ENCODE measurements at places on chromosomes 6 and 20. TPM values are rescaled to one million over a fixed set of nuclear protein-coding genes. Genes with fewer than 3 reads are reported as not detected.

DNA sequence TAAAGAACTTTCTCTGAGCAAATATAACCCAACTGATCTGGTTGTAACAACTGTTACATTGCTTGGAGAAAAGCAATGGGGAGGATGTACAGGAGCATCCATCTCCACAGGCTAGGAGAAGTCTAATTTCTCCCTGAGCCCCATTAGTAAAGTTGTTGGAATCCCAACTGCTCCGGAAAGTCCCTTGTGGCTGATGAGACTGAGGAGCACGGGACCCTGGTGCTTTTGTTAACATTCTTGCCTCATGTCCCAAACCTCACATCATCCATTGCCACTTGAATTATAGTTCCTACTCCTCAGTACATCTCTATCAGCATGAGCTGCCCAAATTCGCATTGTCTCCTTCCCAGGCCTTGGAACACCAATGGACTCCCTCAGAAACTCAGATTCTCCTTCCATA is 260.6 kb upstream of the BMP2 start:
- no peaks in the 10 kb centered on the region for H3K27me3 ChIP-seq
- no peak overlapping the region for H3K4me3 ChIP-seq

- no peak for DNase-seq
- H3K36me3 ChIP-seq, result no peaks in the 10 kb centered on the region
- no peak overlapping the region for H3K4me3 ChIP-seq
Measured at GRCh38 chr6:119122336-119122735, 43.9 kb upstream of the FAM184A start.

GRCh38 chr20:2299301-2299700 is 3.5 kb downstream of the TGM3 start:
- H3K36me3 ChIP-seq, result no peaks in the 10 kb centered on the region
- H3K4me3 ChIP-seq, result no peak overlapping the region
- H3K27ac ChIP-seq, result no peak overlapping the region

DNA sequence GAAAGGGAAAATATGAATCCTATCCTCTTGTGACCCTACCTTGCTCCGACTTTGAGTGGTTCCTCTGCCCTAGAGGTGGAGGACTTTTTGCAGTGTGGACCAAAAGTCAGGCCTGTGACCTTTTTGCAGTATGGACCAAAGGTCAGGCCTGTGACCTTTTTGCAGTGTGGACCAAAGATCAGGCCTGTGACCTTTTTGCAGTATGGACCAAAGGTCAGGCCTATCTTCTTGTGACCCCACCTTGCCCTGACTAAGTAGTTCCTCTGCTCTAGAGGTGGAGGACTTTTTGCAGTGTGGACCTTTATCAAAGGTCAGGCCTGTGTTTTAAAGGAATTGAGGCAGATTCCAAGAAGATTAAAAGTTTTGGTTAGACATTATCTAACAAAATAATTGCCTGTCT is 10.9 kb upstream of the ERVFRD-1 start:
- no peak overlapping the region for H3K4me3 ChIP-seq
- no peak for DNase-seq
- H3K27me3 ChIP-seq, result no peaks in the 10 kb centered on the region
- H3K36me3 ChIP-seq, result no peaks in the 10 kb centered on the region
- no peaks in the 10 kb centered on the region for H3K4me1 ChIP-seq

DNA sequence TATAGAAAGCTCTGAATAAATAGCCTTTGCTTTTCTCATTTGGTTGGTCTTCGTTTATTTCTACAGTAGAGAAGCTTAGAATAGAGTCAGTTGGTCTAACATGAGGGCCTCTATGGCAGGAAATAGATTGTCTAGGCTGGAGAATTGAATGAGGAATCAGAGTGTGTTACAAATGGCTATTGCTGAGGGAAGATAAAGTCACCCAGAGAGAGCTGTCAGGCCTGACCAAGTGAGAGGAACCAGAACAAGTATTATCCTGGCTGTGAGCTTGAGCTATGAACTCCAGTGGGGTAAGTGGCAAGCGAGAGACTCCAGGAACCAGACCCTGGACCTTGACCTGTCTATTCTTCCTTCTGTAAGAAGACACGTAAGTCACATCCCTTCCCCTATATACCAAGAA is 353.1 kb downstream of the CD83 start:
- no peak for DNase-seq
- no peak overlapping the region for H3K4me3 ChIP-seq
- no peaks in the 10 kb centered on the region for H3K4me1 ChIP-seq
- H3K27ac ChIP-seq, result no peak overlapping the region
- no peaks in the 10 kb centered on the region for H3K36me3 ChIP-seq
- no peaks in the 10 kb centered on the region for H3K27me3 ChIP-seq

- no peak for DNase-seq
- H3K27me3 ChIP-seq, result no peaks in the 10 kb centered on the region
- no peaks in the 10 kb centered on the region for H3K36me3 ChIP-seq
- H3K4me1 ChIP-seq, result peaks cover 5% of the 10 kb centered on the region
Measured at GRCh38 chr6:35703554-35703953, 14.8 kb upstream of the FKBP5 start.

- peaks cover 8% of the 10 kb centered on the region for H3K4me1 ChIP-seq
- no peaks in the 10 kb centered on the region for H3K27me3 ChIP-seq
- DNase-seq, result no peak
- peak overlapping the region; percentile 86 for H3K4me3 ChIP-seq
- no peaks in the 10 kb centered on the region for H3K36me3 ChIP-seq
Measured at GRCh38 chr6:110181131-110182030, 1.2 kb downstream of the CDC40 start.

DNA sequence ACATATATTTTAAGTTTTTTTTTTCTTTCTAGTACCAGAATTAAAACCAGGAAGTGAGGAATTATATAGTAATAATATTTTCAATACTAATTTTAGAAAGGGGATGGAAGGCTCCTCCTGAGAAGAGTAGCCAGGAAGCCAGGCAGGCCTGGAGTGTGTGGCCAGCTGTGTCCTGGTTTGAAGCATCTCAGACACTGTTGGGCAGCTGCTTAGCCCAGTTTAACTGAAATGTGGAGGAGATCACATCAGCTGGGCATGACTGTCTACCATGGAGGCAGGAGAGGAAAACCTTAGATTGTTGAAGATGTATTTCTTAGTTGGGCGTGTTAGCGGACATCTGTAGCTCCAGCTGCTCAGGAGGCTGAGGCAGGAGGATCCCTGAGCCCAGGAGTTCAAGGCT is 142.2 kb downstream of the ARID1B start:
- H3K4me3 ChIP-seq, result no peak overlapping the region
- no peaks in the 10 kb centered on the region for H3K36me3 ChIP-seq
- no peak for DNase-seq
- no peaks in the 10 kb centered on the region for H3K27me3 ChIP-seq
- no peak overlapping the region for H3K27ac ChIP-seq

- H3K4me3 ChIP-seq, result no peak overlapping the region
- H3K36me3 ChIP-seq, result no peaks in the 10 kb centered on the region
- no peaks in the 10 kb centered on the region for H3K27me3 ChIP-seq
- H3K4me1 ChIP-seq, result no peaks in the 10 kb centered on the region
Measured at GRCh38 chr6:15073883-15074465, 171.9 kb upstream of the JARID2 start.

DNA sequence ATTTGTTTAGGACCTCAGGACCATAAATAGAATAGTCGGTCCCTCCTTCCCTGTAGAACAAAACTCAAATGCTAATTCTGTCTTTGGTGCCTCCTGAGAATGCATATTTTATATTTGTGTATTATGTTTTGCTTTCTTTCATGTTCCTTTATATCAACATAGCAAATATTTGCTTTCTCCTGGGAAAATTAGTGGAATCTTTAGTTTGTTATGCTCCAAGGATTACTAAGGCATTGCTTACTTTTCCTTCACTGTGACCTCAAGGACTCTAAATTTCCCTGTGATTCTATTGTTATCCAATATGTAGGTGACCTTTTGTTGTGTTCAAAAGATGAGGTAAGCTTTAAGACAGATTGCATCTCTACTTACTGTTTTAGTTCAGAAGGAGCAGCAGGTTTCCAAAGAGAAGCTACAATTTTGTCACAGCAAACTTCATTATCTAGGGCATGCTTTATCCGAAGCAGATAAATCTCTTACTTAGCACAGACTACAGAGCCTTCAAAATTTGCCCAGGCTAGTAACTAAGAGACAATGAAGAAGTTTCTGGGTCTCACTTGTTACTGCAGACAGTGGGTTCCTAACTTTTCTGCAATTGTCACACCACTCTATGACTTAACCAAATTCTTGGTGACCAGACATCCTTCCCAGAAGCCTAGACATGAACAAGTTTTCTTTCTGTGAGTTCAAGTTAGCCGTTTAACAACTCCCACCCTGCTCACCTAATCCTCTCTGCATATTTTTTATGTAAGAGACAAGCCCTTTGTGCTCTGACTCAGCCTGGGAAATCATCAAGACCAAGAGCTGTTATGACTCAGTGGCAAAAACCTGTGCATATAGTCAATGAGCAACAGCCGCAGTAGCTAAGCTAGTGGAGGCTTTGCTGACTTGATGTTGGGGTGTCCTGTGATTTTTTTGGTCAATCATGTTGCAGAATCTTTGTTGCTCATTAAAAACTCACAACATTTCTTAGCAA is 378.8 kb downstream of the QKI start:
- no peaks in the 10 kb centered on the region for H3K36me3 ChIP-seq
- no peaks in the 10 kb centered on the region for H3K4me1 ChIP-seq
- DNase-seq, result no peak

GRCh38 chr6:142323377-142323776 is 21.6 kb downstream of the ADGRG6 start:
- no peaks in the 10 kb centered on the region for H3K27me3 ChIP-seq
- no peaks in the 10 kb centered on the region for H3K36me3 ChIP-seq
- H3K27ac ChIP-seq, result no peak overlapping the region

- no peak overlapping the region for H3K27ac ChIP-seq
- no peaks in the 10 kb centered on the region for H3K27me3 ChIP-seq
- DNase-seq, result no peak
Measured at GRCh38 chr6:169575365-169575764, 126.5 kb downstream of the WDR27 start.

DNA sequence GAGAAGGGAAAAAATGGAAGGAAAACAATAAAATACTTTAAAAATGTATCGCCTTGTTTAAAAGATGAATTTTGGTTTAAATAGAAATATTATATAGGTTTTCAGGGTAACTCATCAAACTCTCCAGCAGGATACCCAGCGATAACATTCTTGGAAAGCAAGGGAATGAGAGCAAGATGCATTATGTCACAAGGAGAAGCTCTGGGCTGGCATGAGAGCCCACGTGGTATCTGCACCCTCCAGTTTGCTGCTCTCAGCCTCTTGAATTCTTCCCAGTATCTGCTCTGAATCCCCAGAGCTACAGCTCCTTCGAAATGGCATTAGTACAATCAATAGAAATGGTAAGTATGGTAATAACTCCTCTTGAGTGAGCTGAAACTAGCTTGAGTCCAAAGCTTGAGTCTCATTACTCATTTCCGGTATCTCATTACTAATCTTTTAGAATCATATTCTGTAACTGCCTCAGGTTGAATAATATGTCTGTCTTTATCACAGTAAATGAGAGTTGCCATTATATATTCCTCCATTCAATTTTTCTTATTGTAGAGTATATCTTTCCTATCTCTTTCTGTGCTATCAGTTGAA is 4.9 kb upstream of the TMEM242 start:
- no peak overlapping the region for H3K27ac ChIP-seq
- no peak overlapping the region for H3K4me3 ChIP-seq
- H3K36me3 ChIP-seq, result no peaks in the 10 kb centered on the region
- no peaks in the 10 kb centered on the region for H3K27me3 ChIP-seq

DNA sequence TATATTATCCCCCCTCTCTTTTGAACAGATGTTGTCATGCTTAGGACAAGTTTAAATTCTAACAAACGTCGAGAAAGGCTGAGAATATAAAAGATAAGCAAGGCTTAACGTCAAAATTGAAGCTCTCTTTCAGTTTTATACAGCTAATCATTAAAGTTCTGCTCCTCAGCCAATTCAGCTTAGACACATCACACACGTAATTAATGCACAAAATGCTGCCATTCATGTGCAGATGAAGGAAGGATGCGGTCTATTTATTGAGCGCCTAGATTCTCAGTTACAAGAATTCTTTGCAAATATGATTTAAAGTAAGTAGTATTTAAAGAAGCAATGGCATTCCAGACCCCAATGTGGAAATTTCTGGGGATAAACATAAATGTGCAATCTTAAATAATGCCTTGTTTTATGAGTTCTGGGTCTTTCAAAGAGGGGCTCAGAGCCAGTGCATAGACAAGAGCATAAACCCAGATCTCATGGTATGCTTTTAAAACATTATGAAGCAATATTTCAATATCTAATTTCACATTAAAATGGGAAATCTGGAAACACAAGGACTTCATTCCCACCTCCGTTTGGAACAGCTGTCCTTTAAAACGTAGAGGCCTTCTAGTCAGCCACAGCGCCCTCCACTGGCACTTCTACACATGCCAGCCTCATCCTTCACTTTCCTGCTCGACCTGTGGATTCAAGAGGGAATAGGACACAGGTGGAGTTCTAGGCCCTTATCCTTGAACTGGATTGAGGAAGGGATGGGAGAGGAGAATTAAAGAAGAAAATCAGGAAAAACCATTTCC is 85.8 kb downstream of the LYRM4 start:
- no peak overlapping the region for H3K27ac ChIP-seq
- no peaks in the 10 kb centered on the region for H3K4me1 ChIP-seq
- no peaks in the 10 kb centered on the region for H3K27me3 ChIP-seq
- no peak overlapping the region for H3K4me3 ChIP-seq
- H3K36me3 ChIP-seq, result no peaks in the 10 kb centered on the region

GRCh38 chr6:35063701-35064280 is 77.3 kb downstream of the TCP11 start:
- H3K4me1 ChIP-seq, result no peaks in the 10 kb centered on the region
- H3K27me3 ChIP-seq, result no peaks in the 10 kb centered on the region
- no peaks in the 10 kb centered on the region for H3K36me3 ChIP-seq
- no peak overlapping the region for H3K27ac ChIP-seq
- DNase-seq, result no peak
- H3K4me3 ChIP-seq, result no peak overlapping the region

DNA sequence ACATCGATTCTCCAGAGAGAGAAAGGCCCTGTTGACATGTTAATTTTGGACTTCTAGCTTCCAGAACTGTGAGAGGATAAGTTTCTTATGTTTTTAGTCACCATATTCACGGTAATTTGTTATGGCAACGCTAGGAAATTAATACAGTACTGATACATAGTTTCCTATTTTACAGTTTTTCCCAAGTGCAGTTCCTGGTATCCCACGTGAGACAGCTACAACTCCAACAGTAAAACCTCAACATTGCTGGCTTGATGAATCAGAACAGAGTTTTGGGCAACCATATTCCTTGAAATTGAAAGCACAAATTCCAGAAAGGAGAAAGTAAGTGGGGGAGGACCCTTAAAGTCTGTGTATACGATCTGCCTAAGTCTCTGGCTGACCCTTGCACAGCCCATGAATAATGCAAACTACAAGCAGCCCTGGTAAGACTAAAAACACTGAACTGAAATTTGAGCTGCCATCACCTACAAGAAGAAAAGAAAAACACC is 505.1 kb upstream of the NRSN1 start:
- H3K36me3 ChIP-seq, result no peaks in the 10 kb centered on the region
- DNase-seq, result no peak
- no peak overlapping the region for H3K4me3 ChIP-seq

GRCh38 chr6:89021629-89022028 is 58.2 kb upstream of the RNGTT start:
- H3K27me3 ChIP-seq, result no peaks in the 10 kb centered on the region
- no peak for DNase-seq
- H3K4me1 ChIP-seq, result peaks cover 33% of the 10 kb centered on the region

- H3K27ac ChIP-seq, result peak overlapping the region; percentile 31
- H3K4me1 ChIP-seq, result peaks cover 16% of the 10 kb centered on the region
- no peak overlapping the region for H3K4me3 ChIP-seq
- no peaks in the 10 kb centered on the region for H3K27me3 ChIP-seq
- DNase-seq, result no peak
Measured at GRCh38 chr20:54132612-54133433, 41.0 kb downstream of the CYP24A1 start.

Gene ID4
- 11.8 TPM for total RNA-seq

Gene ADGRF4
- total RNA-seq, result not detected

Gene SPATS1
- not detected for total RNA-seq

Gene PDE10A
- 0.83 TPM for total RNA-seq

Gene ARMH2
- not detected for total RNA-seq

Gene POM121L2
- not detected for total RNA-seq

Gene PCIF1
- total RNA-seq, result 17.3 TPM

Gene ATP9A
- total RNA-seq, result 18.8 TPM
